ENCODE measurements at places on chromosomes 7 and 10. TPM values are rescaled to one million over a fixed set of nuclear protein-coding genes. Genes with fewer than 3 reads are reported as not detected.

The CLEC5A gene
- total RNA-seq = 10.6 TPM

The STAG3 gene
- 2.3 TPM for total RNA-seq

The MOGAT3 gene
- total RNA-seq = not detected

DNA sequence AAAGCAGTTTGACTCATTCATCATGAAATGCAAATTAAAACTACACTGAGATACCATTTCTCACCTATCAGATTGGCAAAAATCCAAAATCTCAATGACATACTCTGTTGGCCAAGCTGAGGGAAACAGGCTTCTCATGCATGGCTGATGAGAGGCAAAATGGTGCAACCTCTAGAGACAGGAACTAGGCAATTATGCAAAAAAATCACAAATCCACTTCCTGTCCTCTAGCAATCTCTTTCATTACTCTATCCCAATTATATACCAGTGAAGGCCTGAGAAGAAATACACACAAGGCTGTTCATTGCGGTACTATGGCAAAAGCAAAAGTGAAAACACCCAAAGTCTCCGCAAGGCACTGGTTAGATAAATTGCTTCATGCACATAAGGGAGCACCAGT, 25.9 kb upstream of the PTPRN2 start:
- H3K27me3 ChIP-seq = no peaks in the 10 kb centered on the region
- H3K4me3 ChIP-seq = no peak overlapping the region
- DNase-seq = no peak
- H3K4me1 ChIP-seq = no peaks in the 10 kb centered on the region

GRCh38 chr7:70416347-70416985, 715.5 kb upstream of the GALNT17 start:
- DNase-seq = no peak
- no peaks in the 10 kb centered on the region for H3K4me1 ChIP-seq
- H3K4me3 ChIP-seq = no peak overlapping the region
- H3K27ac ChIP-seq = no peak overlapping the region
- no peaks in the 10 kb centered on the region for H3K36me3 ChIP-seq

DNA sequence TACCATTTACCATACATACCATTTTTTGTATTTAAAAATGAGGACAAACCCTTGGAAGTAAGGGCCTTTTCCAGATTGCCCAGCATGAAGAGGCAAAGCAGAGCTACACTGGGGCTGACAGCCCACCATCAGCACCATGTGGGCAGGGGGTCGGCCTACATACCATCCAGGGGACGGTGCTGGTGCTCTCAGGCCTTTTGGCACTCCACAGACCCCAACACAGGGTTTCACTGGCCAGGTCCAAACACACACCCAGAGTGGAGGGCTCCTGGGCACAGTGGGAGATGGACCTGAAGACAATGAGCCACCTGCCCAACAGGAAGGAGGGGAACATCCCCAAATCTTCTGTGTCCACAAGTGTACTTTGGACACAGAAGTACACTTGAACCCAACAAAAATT, 69.2 kb upstream of the CAMK2B start:
- H3K36me3 ChIP-seq = peaks cover 41% of the 10 kb centered on the region
- H3K27ac ChIP-seq = no peak overlapping the region
- H3K4me1 ChIP-seq = peaks cover 15% of the 10 kb centered on the region
- H3K4me3 ChIP-seq = no peak overlapping the region
- H3K27me3 ChIP-seq = no peaks in the 10 kb centered on the region

- peaks cover 5% of the 10 kb centered on the region for H3K4me1 ChIP-seq
- no peak overlapping the region for H3K27ac ChIP-seq
- H3K27me3 ChIP-seq = no peaks in the 10 kb centered on the region
- H3K4me3 ChIP-seq = no peak overlapping the region
These were observed 43.9 kb upstream of the SLC29A3 start for GRCh38 chr10:71274901-71275796.

GRCh38 chr10:29865700-29866355, 193.6 kb downstream of the JCAD start:
- no peak for DNase-seq
- no peak overlapping the region for H3K27ac ChIP-seq
- H3K36me3 ChIP-seq = no peaks in the 10 kb centered on the region

Data from upper lobe of right lung (tissue), 1 donor.